ENCODE measurements at places on chromosomes 5 and 9.

- no peak for DNase-seq
These were observed 27.0 kb downstream of the CCNJL start for GRCh38 chr5:160285316-160285715.

- DNase-seq, result no peak
These were observed 47.0 kb downstream of the SLC44A1 start for GRCh38 chr9:105291422-105291859.

DNA sequence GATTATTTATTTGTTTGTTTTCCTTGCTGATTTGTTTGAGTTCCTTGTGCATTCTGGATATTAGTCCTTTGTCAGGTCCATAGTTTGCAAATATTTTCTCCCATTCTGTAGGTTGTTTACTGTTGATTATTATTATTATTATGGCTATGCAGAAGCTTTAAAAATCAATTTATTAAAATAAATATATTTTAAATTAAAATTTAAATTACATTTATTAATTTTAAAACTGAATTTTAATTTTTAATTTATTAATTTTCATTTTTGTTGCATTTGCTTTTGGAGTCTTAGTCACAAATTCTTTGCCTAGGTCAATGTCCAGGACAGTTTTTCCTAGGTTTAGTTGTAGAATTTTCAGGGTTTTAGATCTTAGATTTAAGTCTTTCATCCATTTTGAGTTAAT is 50.9 kb downstream of the SVEP1 start:
- DNase-seq, result no peak

- no peak for DNase-seq
These were observed 53.6 kb upstream of the SLC1A3 start for GRCh38 chr5:36552651-36553393.

GRCh38 chr9:22379272-22379671 is 67.4 kb upstream of the DMRTA1 start:
- no peak for DNase-seq

GRCh38 chr5:176133289-176133870 is 104.8 kb upstream of the SIMC1 start:
- no peak for DNase-seq

DNA sequence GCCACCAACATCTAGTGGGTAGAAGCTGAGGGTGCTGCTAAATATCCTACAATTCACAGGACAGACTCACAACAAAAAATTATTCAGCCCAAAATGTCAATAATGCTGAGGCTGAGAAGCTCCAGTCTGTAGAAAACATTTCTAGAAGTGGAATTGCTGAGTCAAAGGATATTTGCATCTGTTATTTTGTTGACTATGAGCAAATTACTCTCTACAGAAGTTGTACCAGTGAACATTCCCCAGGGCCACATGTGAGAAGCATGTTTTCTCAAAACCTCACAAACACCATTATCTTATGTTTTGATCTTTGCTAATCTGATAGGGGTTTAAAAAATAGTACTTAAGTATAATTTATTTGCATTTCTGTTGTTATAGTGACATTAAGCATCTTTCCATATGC is 15.4 kb downstream of the ITK start:
- no peak for DNase-seq

DNA sequence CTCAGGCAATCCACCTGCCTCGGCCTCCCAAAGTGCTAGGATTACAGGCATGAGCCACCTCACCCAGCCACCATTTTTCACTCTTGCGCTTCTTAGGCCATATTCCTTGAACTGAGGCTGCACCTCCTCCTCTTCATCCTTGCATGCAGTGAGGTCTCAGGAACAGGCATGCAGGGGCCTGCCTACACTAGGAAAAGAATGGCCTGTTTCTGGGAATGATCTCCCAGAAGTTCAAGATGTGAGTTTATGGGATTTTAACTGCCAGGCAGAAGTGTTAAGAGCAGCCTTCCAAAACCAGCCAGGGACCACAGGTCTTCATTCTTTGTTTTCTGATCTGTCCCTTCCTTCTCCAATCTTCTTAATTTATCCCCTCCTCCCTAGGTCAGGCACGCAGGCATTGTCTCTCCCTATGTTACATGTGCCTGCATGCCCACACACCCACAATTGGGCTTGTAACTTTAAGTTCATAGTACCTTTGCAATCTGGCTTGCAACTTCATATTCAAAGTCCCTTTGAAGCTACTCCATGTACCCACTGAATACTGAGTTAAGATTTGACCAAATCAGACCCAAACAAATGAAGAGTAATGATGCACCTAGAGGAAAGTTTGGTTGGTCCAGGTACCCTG is 10.5 kb upstream of the HSPA4 start:
- no peak for DNase-seq

DNA sequence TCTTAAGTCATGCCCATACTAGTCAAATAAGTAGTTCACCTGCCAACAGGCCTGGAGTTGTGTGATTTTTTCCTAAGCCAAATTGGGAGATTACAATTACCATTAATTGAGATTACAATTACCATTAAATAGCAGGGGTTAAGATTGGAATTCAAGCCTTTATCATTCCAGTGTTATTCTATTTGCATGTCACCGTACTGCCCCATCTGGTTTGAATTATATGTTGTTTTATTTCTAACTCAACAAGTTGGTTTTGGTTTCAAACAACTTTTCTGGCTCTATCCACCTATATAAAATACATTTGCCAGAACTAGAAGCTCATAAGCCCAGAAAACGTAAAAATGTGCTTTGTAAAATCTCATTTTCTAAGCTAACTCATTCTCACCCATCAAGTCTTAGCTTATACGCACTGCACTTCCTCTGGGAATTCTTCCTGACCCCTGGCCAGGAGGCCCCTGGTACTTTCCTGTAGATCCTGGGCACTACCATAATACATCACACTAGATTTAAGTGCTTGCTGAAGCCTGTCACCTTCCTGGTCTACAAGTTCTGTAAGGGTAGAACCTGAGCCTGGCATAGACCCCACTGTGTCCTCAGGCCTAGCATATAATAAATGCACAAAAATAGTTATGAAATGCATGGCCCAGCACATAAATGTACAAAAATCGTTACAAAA is 242.0 kb upstream of the TRPM3 start:
- no peak for DNase-seq

GRCh38 chr9:132541870-132542830 is 40.3 kb upstream of the BARHL1 start:
- DNase-seq, result no peak

DNA sequence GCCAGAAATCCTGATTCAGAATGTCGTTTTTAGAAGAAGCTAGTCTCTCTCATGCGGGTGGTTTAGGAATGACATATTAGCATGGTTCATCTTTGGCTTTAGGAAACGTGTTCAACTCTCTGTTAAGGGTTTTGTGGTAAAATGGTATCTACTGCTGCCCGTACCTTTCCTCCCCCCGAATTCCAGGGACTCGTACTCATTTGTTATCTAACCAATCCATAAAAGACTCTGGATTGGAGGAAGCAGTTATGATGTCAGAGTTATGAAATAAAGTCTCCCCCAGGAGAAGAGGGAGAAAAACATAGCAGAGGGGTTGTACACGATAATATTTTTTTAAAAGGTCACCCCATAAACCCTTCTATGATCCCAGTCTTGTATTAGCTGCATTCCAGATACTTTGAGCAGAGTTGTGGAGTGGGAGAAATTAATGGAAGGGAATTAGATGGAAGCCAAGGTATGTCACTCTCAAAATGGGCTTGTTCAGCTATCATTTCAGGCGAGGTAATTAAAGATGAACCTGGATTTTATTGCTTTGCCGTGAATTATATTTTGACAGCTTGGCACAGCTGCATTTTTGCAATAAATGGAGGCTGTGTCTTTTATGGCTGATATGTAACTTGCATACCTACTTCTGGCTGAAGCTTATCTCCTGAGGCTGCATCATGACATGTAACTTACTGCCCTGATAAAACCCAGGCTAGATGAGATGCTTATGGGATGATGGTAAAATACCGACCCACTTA is 31.3 kb downstream of the RAI14 start:
- DNase-seq, result no peak

GRCh38 chr5:139513852-139514485 is 31.4 kb upstream of the STING1 start:
- DNase-seq, result no peak

DNA sequence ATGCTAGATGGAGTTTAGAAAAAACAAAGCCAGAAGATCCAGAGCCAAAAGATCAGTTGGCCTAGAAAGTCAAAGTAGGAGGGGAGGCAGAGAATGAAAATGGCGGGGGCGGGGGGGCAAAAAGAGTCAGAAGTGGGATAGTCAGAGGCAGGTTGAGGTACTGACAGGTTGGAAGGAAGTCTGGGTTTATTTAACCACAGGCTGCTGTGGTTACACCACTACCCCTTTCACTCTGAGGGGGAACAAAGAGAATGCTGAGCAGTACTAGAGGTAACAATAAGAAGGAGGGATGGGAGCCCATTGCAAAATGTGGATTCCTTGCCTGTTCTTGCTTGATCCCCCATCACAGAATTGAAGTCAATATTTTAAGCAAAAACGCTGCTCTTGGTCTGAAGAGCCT is 111.8 kb downstream of the CAVIN4 start:
- DNase-seq, result no peak

GRCh38 chr5:171409164-171410136 is 10.0 kb upstream of the FGF18 start:
- DNase-seq, result no peak

GRCh38 chr5:627840-628239 is 15.7 kb downstream of the CEP72 start:
- no peak for DNase-seq

DNA sequence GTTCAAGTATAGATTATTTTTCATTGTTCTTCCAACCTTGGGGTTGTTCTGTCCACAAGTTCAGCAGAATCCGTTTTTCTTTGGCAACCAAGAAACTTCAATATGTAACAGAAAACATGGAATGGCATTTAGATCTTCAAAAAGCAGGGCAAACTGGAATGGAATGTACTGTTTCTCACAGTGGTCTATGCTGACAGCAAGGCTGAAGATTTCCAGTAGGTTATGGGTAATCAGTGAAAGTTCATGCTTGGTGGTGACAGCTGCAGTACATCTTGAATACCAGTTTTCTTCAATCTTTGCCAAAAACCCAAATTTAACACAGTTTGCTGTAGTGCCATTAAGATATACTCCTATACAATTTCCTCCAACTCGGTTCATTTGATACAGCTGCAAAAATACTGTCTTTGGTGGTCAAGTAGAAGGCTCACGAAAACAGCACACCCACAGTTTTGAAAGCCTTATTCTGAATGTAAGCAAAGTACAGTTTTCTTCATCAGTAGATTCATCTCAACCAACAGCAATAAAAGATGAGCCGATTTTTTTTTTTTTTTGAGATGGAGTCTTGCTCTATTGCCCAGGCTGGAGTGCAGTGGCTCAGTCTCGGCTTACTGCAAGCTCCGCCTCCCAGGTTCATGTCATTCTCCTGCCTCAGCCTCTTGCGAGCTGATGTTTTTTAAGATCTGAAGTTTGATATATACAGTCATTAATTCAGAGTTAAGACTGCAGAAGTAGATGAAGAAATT is 4.9 kb downstream of the TRIM52 start:
- no peak for DNase-seq

GRCh38 chr9:112873773-112874405 is 16.8 kb downstream of the SLC46A2 start:
- no peak for DNase-seq

DNA sequence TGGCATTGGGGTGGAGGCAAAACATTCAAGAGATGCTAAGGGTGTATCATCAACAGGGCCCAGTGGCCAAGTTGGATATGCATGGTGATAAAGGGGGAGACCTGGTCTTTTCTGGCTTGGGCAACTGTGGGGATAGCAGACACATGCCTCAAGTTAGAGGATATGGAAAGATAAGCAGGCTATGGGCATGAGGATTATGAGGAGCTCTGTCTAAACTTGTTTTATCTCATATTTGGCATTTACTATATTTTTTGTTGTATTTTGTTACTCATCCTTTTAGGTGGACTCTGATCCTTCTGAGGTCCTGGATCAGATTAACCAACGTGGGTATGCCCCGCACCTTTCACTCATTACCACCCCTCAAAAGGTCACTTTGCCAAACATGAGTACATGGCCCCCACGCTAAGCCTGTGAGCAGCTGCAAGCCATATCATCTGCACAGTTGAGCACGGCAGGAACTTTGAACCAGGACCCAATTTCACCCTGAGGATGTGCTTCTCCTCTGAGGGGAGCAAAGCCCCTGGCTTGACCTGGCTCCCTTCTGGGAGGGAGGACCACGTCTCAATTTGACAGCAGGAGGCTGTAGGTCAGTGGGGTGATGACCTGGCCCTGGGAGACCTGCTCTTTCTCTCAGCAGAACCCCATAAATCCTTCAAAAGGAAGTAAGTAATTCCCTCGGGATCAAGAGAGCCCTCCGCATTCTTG is 71.1 kb upstream of the CD180 start:
- DNase-seq, result no peak

DNA sequence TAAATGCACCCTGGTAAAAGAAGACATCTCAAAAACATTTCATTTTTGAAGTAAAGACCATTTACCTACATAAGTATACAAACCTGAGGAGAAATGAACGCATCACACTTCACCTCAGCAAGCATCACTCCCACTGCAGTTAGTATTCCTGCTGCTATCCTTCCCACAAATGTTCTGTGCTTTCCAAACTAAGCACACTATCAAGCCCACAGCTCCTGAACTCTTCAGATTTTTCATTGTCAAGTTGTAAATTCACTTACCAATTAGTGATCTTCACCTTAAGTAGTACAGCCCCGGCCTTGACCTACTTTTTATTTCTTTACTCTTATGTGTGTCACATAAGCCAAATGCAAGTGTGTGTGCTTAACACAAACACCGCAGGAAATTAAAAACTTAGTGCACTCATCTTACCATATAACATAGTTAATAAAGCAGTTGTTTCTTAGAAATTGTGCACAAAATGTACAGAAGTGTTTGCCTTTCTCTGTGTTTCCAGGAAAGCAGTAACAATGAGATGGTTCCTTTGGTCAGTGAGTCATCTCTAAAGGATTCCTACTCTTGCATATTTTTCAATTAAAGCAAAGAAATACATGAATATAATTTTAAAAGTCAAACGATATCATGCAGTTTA is 169.4 kb downstream of the APBA1 start:
- no peak for DNase-seq

DNA sequence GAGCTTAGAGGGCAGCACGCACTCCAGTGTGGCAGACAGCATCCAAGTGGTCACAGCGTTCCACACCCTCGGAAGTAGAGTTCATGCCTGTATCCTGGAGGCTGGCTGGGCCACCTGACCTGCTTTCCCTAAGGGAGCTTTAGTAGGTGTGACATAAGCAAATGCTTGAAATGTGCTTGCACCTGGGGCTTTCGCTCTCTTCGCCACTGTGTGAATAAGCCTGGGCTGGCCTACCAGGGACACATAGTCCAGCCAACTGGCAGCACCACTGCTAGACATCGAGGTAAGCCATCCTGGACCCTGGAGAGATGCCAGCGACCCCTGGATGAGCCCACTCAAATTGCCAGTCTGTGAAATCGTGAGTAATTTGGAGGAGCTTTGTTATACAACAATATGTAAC is 24.9 kb upstream of the IRX4 start:
- no peak for DNase-seq

DNA sequence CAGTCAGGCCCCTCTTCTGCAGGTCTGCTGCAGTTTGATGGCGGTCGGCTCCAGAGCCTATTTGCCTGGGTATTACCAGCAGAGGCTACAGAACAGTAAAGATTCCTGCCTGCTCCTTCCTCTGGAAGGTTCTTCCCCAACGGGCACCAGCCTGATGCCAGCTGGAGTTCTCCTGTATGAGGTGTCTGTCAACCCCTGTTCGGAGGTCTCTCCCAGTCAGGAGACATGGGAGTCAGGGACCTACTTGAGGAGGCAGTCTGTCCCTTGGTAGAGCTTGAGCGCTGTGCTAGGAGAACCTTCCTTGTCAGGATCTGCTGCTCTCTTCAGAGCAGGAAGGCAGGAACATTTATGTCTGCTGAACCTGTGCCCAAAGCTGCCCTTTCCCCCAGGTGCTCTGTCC is 138.4 kb upstream of the IQGAP2 start:
- no peak for DNase-seq

All from right lung (tissue), 10 donors.